ENCODE measurements at places on chromosomes 16 and 17.

- DNase-seq, result no peak
Measured at GRCh38 chr16:58062821-58063220, 37.3 kb downstream of the MMP15 start.

DNA sequence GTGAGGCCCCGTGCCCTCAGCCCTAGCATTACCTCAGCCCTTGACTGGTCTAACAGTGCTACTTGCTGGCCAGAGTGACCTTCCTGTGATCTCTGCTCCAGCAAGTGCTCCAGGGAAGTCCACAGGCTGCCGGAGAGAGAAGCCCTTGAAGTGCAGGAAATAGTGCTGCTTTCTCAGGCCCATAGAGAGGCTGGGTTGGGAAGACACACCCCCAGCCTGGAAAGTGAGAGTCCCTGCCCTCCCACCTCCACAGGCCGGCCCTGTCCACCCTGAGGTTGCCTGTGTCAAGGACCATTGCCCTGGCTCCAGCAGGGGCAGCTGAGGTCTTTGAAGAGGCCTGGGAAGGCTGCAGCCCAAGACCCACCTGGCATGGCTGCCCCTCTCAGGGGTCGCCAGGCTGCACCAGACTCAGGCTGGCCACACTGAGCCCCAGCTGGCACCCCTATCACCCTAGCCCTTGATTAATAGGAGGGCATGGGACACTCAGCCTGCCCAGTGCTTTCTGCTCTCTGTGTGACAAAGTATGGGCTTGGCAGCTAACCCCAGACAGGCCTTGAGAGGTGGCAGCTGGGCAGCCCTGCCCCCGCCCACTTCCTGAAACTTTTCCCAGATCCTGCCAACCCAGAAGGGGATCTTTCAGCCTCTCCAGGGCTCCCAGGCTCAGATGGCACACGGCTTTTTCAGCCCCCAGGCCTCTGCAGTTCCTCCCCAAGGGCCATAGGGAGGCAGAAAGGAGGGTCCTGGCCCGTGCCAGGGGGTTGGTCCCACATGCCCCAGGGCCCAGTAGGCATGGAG is 21.7 kb downstream of the ATP6V0D1 start:
- no peak for DNase-seq

GRCh38 chr16:68370581-68371275 is 59.9 kb downstream of the PRMT7 start:
- DNase-seq, result peak; percentile 36

DNA sequence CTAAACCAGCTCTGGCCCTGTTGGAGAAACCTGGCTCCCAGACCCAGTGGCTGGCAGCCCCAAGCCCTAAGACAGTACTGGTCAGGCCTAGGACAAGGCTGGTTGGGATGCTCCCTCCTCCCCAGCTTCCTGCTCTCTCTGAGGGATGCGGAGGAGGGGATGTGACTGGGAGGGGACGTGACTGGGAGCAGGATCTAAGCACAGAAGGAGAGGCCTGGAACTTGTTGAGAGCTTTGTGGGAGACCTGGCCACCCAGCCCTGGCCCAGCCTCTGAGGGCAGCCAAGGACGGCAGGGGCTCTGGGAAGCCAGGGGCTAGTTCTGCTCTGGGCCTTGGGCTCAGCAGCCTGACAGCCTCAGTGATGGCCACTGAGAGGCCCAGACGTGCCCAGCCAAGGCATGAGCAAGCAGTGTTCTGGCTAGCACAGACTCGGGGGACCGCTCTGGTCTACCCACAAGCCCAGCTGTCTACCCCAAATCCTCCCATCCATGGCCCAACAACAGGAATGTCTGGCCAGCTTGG is 22.8 kb downstream of the ATP6V0D1 start:
- no peak for DNase-seq

- DNase-seq, result no peak
Measured at GRCh38 chr17:76530095-76530723, 7.3 kb downstream of the CYGB start.

DNA sequence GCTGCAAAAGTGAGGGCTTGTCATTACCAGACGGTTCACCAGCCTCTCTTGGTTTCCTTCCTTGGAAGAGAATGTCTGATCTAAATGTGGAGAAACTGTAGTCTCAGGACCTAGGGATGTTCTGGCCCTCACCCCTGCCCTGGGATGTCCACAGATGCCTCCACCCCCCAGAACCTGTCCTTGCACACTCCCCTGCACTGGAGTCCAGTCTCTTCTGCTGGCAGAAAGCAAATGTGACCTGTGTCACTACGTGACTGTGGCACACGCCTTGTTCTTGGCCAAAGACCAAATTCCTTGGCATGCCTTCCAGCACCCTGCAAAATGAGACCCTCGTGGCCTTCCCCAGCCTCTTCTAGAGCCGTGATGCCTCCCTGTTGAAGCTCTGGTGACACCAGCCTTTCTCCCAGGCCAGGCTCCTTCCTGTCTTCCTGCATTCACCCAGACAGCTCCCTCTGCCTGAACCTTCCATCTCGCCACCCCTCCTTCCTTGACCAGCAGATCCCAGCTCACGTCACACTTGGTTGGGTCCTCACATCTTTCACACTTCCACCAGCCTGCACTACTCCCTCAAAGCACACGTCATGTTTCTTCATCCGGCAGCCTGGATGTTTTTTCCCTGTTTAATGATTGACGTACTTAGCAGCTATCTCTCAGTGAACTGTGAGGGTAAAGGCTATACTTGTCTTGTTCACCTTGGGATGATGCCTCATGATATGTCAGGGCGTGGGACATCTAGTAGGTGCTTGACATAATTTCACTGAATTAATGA is 4.3 kb downstream of the ZNF768 start:
- no peak for DNase-seq

DNA sequence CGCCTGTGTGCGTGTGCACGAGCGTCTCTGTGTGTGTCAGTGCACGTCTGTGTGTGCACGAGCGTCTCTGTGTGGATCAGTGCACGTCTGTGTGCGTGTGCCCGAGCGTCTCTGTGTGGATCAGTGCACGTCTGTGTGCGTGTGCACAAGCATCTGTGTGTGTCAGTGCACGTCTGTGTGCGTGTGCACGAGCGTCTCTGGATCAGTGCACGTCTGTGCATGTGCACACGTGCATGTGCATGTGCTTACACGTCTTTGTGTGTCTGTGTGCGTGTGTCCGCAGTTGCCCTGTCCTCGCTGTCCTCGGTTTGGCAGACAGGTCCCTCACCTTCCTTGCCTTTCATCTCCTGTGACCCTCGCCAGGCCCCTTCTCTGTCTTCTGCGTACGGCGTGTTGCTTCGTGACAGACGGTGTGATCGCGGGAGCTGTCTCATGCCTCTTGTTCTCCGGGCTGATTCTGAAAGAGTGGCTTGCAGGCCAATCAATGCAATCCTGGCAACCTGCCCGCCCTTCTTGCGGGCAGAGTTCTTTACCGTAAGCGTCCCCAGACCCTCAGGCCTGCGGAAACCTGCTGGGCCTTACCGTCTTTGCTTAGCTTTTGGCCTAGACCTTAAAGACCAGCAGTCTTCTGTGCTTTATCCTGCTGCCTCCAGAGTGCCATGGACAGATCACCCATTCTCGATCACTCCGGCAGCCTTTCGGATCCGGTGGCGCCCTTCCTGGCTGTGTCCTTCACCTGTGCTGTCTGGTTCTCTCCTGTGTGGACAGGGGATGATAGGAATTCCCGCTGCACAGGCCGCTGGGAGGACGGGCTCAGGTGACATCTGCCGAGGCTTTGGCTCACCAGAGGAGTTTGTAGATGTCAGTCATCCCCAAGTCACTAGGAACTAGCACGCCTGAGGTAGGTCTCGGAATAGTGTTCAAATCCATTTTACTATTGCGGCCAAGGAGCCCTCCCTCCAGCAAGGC is 18.5 kb downstream of the MLYCD start:
- DNase-seq, result no peak

DNA sequence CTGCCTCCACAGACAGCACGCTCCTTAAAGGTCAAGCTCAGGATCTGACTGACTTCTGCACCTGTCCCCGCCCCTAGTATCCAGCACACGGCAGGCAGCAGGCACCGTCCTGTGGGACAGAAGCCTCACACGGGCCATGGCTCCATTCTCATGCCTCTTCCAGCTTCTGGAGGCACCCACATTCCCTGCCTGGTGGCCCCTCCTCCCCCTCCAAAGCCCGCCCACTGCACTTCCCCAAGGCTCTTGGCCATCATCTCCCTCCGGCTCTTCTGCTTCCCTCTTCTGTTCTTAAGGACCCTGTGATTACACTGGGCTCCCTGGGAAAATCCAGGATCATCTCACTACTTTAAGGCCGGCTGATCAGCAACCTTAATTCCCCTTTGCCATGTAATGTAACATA is 3.5 kb downstream of the CANT1 start:
- DNase-seq, result no peak

DNA sequence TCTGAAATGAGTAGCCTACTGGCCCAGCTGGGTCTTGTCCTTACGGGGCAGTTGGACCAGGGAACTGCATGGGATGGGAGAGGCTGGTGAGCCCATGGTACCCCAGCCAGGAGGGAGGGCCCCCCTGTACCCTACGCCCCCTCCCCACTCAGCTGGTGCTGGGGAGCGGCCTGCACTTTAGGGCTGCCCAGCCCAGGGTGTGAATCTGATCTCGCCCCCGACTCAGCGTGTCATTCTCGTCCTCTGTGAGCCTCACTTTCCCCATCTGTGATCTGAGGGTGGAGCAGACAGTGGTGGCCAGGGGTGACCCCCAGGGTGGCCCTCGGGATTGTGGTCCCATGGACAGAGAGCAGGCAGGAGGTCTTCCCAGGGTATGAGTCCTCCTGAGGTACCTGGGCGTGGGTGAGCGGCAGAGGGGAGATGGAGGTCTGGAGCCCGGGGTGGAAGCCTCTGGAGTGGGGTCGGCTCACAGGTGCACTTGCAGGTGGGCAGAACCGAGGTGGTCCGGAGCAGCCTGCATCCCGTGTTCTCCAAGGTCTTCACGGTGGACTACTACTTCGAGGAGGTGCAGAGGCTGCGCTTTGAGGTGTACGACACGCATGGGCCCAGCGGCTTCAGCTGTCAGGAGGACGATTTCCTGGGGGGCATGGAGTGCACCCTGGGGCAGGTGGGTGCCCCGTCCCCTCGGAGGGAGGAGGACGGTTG is 1.6 kb downstream of the CPNE7 start:
- no peak for DNase-seq

GRCh38 chr17:30600830-30601494 is 123.8 kb downstream of the GOSR1 start:
- peak; percentile 32 for DNase-seq

GRCh38 chr16:71354156-71354555 is 4.4 kb upstream of the CALB2 start:
- no peak for DNase-seq

- DNase-seq, result no peak
Measured at GRCh38 chr17:36461330-36462110, 25.0 kb upstream of the ZNHIT3 start.

DNA sequence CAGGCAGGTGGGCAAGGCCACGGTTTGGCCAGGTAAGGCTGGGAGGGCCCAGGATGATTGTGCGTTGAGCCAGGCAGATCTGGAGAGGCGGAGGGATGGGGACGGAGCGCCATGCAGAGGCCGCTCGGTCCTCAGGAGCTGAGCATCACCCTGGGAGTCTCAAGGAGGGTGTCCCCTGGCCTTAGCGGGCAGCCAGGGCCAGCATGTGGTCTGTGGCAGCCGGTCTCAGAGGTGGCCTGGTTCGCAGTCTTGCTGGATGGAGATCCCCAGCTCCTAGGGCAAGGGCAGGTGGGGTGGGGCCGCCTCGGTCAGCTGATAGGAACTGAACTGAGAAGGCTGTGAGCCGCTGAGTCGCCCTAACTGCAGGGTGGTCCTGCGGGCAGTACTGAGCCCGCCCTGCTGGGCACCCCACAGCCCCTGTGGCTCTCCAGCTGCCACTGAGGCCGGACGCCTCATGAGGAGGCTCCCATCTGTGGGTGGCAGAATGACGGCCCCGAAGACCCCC is 11.6 kb upstream of the CDH15 start:
- no peak for DNase-seq

- DNase-seq, result no peak
Measured at GRCh38 chr17:5872831-5873230, 197.3 kb upstream of the WSCD1 start.

DNA sequence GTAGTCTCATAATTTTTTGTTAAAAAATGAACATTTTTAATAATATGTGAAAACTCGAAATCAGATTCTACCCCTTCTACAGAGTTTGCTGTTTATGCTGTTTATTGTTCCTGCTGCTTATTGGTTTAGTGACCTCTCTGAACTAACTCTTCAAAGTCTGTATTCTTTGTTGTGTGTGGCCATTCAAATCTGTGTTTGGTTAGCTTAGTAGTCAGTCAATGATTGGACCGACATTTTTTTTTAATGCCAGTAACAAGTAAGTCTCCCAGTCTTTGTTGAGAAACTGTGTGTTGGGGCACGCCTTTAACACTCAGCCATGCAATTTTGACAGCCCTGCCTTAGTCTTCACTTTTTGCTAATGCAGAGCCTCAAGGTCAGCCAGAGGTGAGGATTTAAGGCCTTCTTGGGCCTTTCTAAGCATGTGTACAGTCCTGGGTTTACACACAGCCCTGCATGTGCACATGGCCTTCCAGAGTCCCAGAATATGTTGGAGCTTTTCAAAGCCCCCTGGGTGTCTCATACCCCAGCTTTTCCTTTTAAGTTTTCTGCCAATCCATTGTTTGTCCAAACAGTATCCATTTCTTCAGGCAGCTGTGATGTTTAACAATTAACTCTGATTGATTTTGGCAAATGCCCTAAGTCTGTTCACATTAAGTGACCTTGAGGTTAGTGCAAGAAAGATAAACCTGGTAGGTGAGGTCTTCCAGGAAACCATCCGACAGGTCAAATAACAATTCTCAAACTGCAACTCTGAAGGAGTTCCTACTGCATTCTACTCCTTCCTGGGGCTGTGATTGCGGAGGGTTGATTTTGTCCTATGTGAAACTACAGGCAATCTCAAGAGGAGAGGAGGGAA is 389.3 kb downstream of the PMP22 start:
- DNase-seq, result no peak

DNA sequence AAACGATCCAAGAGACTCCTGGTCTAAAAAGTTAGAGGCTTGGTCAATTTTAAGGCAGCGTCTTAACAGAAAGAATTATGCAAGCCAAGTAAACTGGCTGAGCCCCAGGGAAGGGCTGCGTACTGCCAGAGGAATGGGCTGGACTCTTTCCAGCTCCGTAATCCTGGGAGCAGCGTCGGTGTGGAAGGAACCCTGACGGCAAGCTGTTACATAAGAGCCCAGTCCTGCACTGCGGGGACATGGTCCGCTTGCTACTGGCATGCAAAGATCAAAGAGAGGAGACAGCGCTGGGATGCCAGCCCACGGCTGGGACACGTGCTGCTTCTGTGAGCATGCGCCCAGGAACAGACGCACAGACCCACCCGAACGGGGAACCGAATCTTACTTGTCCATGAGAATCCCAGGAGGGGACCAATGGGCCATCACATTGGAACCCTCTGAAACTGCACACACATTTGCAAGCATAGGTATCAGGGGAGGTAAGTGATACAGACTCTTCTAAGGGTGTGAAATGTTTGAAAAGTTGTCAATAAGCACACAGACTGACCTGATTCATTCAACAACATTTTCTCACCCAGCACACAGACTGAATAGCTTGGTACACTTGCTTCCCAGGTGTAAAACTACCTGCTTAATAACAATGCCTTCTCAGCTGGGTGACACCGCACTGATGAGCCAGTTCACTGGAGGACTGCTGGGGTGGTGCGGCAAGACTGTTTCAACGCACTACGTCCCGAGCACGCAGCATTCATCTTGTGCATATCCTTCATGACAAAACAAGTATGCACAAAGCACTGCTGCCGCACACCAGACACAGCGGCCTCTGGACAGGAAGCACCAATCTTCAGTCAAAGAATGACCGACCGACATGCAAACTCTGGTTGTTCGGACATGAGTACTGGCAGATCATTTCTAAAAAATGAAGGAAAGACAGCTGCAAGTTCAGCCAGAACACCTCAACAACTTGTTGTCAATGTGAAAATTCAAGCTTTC is 94.9 kb downstream of the ANKRD11 start:
- DNase-seq, result no peak

All from stimulated activated CD4-positive, alpha-beta T cell treated with anti-CD3 and anti-CD28 coated beads, Interleukin-15, amount 100 ng/mL, for 24 hours (primary cell).